ENCODE measurements at places on chromosomes 3 and 15.

DNA sequence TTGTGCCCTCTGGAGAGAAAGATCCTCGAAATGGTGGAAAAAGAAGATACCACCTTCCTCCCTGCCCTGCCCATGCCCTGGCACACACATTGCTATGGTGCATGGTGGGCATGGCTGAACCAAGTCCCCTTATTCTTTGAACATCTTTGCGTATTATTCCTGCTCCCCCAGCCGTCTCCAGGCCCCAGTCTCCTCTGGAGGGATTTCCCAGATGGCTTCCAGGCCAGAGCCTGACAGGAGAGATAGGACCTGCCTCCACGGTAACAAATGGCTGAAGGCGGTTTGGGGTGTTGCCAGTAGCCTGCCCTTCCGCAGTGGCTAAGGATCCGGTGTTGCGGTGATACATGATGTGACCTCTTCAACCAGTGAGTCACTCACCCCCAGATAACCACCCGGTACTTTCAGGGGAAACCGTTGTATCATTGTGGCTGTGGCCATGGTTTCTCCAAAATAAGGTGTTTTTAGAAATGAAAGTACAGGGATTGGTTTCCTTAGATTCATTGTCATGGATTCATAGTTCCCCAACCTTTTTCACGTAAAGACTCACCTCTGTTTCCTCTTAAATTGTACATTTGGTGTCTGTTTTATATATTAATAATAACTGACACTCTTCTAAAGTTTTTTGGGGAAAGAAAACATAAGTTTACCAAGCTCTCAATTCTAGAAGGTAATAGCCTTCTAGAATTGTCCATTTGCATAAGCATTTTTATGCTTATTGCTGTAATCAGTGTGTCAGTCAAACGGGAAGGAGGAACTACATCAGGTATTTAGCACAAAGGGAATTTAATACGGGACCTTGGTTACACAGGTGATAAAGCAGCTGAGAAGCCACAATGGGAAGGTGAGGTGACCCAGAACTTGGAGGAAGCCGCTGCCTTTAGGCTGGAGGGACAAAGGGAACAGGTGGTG is 25.9 kb downstream of the SMAD3 start:
- DNase-seq: peak; percentile 23

- DNase-seq: no peak
Measured at GRCh38 chr15:62457100-62457499, 292.0 kb upstream of the C2CD4B start.

DNA sequence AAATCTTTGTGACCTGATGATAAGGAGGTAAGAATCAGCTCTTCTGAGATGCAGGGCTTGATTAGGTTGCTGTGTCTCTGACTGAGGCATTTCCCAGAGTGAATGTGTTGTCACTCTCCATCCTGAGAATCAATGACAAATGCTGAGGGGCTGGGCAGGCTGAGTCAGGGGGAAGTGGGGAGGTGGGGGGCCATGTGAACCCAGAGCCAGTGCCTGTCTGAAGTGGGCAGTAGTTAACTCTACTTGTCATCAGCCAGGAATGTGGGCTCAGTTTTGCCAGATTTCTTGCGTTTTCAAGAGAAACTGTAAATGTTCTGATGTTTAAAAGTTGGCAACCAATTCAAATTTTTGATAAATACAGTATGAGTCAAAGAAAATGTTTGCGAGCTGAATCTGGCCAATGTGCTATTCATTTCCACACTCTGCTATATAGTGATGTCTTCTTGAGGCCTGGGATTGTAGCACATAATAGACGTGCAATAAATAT is 3.1 kb upstream of the BNC1 start:
- DNase-seq: no peak

- DNase-seq: no peak
Measured at GRCh38 chr15:33148129-33148751, 46.3 kb downstream of the FMN1 start.

- DNase-seq: no peak
Measured at GRCh38 chr15:48856942-48857341, 21.0 kb upstream of the EID1 start.

- DNase-seq: no peak
Measured at GRCh38 chr3:69020857-69021256, 7.4 kb upstream of the EOGT start.

- DNase-seq: peak; percentile 44
Measured at GRCh38 chr3:49098429-49098828, 4.6 kb upstream of the QRICH1 start.

GRCh38 chr3:5181469-5182141 is 5.9 kb upstream of the EDEM1 start:
- DNase-seq: no peak

DNA sequence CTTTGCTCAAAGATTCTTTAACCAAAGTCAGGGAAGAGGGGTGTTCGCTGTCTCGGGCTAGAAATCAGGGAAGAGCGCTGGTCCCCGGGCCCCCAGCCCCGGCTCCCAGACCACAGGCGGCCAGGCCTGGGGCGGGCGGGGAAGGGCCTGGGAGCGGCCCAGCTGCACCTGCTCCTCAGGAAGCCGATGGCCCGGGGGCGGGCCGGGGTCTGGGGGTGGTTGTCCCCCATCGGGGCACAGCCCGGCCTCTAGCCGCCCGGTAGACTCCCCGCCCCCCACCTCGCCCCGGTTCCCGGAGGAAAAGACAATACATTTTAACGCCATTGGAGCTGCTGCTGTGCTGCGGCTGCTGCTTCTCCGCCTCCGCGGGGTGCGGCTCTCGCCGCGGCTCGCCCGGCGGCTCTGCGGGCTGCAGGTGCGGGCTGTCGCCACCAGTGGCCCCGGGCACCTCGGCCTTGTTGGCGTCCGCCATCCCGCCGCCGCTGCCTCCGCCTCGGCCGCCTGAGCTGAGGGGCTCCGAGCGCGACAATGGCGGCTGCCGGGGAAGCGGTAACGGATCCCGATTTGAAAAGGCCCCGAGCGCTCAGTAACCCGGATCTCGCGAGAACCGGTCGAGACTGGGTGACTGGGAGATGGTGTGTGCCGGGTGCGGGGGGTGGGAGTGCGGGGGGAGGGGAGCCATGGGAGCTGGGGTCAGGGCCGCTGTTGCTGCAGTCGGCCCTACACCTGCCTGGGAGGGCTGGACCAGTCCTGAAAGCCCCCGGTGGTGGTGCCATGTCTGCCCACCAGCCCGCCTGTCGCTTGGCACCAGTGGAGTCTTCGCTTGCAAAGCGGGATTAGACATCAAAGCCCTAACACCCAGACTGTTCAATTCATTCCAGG is at the start of gene MYEF2:
MYEF2 (minus strand) TSS at position 530 of the 882 bp plus-strand sequence; CDS start at position 472, 58 bp downstream.
- DNase-seq: peak; percentile 5

DNA sequence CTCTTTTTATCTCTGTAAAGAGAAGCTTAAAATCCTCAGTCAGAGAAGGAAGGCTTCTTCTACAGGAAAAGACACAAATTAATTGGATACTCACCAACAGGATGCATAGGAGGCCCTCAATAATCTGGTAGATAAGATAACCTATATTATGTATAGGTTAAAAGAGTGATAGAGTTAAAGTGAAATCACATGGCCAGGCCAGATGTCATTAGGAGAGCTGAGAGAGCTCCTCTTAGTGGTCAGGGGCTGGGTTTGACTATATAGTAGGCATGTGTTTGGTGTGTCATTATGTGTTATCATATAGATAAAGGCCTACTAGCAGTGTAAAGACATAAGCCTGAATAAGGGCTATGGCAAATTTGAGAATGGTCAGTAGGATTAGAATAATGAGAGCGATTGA is 479.3 kb downstream of the EPHA3 start:
- no peak for DNase-seq

DNA sequence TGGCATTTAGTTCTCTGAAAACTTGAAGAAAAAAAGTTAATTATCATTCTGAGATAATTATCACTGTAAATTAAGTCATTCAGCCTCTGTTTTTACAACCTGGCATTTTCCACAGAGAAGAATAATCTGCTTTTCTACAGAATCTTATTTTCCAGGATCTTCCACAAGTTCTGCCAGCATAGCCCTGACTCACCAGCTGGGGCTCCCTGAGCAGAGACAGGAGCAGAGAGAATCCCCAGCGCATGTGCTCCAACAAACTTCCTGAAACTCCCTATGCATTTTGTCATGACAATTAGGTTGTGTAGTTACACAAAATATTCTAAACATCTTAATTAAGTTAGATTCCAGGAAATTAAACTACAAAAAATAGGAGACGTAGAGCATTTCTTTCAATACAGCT is 32.1 kb upstream of the TMEM207 start:
- DNase-seq: no peak

GRCh38 chr3:126127904-126128303 is 44.0 kb upstream of the SLC41A3 start:
- no peak for DNase-seq

DNA sequence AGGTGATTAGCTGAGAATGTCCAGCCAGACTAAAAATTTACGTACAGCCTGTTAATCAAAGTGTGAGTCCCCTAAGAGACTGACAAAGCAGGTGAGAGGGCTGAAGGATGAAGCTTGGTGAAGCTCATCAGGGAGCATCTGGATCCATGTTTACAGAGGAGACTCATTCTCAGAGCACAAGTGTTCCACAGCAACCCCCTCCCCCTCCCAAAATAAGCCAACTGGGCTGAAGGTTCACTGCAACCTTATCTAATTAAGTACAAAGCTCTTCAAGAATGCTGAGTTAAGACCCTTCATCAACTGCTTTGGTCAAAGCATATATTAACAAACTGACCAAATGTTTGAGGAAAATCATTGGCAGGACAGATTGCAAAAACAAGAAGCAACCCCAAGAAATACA is 262.6 kb upstream of the ZNF385D start:
- DNase-seq: no peak

DNA sequence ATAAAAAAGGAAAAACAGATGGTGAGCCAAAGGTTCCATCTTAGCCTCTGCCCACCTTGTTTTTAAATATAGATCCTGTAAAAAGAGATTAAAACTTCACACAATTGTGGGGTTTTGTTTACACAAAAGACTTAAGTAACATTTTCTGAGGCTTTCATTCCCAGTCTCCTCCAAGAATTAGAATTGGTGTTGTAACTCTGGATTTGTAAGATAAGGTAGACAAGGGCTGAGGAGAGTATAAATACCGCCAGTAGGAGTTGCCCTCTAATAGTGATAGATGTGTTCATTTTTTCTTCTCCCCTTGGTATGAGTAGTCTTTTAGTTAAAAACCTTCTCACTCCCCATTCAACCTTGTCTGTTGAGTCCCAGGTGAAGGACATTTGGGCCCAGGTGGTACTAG is 8.5 kb downstream of the MINDY2 start:
- DNase-seq: no peak

- DNase-seq: no peak
Measured at GRCh38 chr15:85380812-85381642, 624 bp downstream of the AKAP13 start.

GRCh38 chr15:45262906-45263461 is 10.9 kb downstream of the SLC28A2 start:
- no peak for DNase-seq
